ENCODE measurements at places on chromosomes 5 and 9.

- no peak for DNase-seq
Measured at GRCh38 chr5:96975656-96976055, 39.8 kb downstream of the LNPEP start.

GRCh38 chr5:81021951-81022687, 62.0 kb downstream of the RASGRF2 start:
- DNase-seq = no peak

DNA sequence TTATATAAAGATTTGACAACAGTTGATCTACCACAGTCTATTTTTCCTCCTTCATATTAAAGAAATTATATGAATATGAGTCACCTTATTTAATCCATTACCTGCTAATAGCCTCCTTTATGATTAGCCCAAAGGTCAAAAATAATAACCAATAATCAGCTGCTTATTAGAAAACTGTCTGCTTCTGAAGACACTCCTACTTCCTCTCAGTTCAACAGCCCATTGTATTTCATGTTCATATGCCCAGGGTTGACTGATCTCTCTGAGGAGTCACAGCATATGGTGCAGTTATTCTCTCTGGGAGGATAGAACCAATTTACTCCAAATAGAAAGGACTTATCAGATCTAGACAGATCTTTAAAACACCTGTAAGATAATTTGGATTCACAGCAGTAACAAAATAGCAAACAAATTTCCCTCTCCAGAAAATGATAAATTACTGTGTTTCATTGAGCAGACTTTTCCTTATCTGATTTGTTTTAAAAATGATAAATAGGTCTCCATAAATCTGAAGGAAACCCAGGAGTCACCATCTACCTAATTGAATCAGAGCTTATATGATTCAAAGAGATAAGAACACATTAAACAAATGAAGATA, 180.4 kb upstream of the ITGA1 start:
- DNase-seq = no peak

DNA sequence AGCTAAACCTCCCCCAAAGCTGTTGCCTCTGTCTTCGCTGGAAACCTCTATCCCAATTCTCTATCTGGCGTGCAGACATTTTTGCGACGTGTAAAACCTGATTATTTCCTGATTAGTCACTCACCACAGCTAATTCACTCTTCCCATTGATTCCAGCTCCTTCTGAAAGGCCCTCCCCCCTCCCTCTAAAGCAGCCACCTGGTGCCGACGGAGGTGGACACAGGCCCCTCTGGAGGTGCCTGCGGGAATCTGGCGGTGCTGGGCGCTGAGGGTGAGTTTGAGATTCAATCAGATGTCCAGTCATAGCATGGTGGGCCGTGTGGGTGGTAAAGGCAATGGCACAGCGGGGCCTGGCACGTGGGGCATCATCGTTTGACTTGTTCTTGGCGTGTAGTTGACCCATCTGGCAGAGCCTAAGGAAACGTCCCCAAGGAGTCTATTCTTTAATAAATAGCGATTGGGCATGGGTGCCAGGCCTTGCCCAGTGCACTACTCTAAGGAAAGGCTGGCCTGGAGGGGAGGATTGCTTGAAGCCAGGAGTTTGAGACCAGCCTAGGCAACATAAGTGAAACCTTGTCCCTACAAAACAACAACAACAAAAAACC, 271.1 kb upstream of the MVB12B start:
- DNase-seq = peak; percentile 72

GRCh38 chr5:609506-609905, 2.6 kb upstream of the CEP72 start:
- DNase-seq = no peak

GRCh38 chr9:91178281-91179236, 183.2 kb downstream of the AUH start:
- DNase-seq = no peak

DNA sequence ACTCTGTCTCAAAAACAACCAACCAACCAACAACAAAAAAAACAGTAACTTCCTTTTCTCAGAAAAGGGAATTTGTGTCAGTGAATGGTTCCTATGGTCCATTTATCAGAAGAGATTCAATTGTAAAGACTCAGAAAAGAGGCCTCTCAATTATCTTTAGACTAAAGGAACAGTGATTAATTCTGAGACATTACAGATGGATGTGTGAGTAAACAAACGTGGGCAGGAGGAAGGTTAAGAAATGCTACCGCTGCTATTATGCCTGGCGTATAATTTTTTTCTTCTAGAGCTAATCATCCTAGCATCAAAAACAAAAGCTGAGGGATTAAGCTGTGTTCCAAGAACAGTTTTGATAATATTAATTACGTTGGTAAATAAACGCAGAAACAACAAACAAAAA, 52.9 kb upstream of the JMY start:
- DNase-seq = peak; percentile 29

DNA sequence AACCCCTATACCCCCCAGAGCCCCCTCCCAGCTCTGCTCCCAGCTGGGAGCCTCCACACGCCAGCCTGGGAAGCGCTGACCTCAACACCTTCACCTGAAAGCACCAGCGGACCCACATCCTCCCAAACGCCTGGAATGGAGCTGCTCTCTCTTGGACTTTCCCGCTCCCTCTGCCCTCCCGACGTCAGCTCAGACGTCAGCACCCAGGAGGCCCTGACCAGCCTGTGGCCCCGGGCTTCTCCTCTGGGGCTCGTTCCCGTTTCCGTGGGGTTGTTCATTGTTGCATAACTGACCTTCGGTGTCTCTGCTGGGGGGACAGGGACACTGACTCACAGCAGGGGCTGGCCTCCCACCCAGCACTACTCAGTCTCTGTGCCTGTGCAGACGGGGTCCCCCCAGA, 35.0 kb upstream of the SLC6A3 start:
- DNase-seq = no peak
